ENCODE measurements at places on chromosomes 5 and 9. TPM values are rescaled to one million over a fixed set of nuclear protein-coding genes. Genes with fewer than 3 reads are reported as not detected.
A peak's percentile ranks its signal among the peaks of the same experiment; 100 is the strongest.

DNA sequence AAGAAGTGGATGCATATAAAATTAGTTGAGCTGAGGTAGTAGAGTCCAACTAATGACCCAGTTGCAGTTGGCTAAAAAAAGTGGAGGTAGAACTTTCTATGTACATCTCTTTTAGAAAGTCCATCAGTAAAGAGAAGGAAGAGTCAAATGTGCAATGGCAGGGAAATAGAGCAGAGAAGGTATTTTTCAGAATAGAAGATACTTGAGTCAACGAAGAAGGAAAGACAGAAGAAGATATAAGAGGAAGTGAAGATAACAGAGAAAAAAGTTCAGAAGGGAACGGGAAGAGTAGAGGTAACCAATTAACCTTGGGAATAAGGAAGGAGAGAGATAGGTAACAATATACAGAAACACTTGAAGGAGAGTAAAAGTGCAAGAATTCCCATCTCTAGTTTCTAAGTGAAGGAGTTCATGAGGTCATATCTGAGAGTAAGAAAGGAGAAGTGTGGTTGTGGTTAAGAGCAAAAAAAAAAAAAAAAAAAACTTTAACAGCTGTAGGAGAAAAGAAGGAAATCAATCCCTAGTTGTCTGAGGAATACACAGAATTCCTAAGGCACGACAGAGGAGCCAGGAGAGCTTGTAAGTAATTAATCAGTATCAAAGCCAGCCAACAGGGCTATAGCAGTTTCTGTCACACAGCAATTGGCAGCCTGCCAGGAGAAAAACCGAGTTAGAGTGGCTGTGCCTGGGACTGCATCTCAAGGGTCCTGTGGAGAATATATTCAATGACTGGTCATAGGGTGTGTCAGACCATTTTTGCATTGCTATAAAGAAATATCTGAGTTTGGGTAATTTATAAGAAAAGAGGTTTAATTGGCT lies 61.0 kb downstream of the ARL15 start:
- H3K27ac ChIP-seq: no peak overlapping the region
- no peak overlapping the region for H3K4me3 ChIP-seq
- no peaks in the 10 kb centered on the region for H3K36me3 ChIP-seq
- no peaks in the 10 kb centered on the region for H3K4me1 ChIP-seq
- H3K27me3 ChIP-seq: peaks cover 10% of the 10 kb centered on the region

DNA sequence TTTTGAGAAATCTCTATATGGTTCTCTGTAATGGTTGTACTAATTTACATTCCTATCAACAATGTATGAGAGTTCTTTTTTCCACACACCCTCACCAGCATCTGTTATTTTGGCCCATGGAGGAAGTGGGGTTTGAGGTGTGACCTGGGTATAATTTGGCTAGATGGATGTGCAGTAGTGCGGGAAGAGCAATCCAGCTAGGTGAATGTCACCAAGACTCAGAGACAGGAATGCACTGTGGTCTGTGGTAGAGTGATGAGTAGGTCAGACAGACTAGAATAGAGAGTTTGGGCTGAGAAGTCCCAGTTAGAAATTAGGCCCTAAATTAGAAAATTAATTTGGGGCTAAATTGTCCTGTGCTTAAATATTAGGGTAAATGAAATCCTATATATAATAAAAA lies 32.8 kb upstream of the PIP5K1B start:
- peaks cover 6% of the 10 kb centered on the region for H3K27me3 ChIP-seq
- no peak overlapping the region for H3K4me3 ChIP-seq
- peak overlapping the region; percentile 25 for H3K27ac ChIP-seq
- no peaks in the 10 kb centered on the region for H3K36me3 ChIP-seq
- H3K4me1 ChIP-seq: peaks cover 22% of the 10 kb centered on the region
- no peak for DNase-seq

DNA sequence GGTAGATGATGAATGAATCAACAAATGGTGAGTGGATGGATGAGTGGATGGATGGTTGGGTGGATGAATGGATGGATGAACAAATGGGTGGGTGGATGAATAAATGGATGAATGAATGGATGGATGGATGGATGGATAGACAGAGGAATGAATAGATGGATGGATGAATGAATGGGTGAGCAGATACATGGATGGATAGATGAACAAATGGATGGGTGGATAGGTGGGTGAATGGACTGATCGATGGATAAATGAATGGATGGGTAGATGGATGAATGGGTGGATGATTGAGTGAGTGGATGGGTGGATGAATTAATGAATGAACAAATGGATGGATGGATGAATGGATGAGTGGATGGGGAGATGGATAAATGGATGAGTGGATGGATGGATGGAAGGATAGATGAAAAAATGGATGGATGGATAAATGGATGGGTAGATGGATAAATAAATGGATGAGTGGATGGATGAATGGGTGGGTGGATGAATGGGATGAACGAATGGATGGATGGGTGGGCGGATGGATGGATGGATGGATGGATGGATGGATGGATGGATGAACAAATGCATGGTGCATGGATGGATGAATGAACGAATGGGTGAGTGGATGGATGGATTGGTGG lies 85.7 kb downstream of the PHF2 start:
- no peaks in the 10 kb centered on the region for H3K4me1 ChIP-seq
- no peak overlapping the region for H3K27ac ChIP-seq
- H3K4me3 ChIP-seq: no peak overlapping the region
- DNase-seq: no peak
- H3K27me3 ChIP-seq: no peaks in the 10 kb centered on the region

- no peak for DNase-seq
- no peak overlapping the region for H3K27ac ChIP-seq
- H3K36me3 ChIP-seq: no peaks in the 10 kb centered on the region
- no peaks in the 10 kb centered on the region for H3K4me1 ChIP-seq
- H3K27me3 ChIP-seq: no peaks in the 10 kb centered on the region
Measured at GRCh38 chr9:25889661-25890060, 211.4 kb upstream of the TUSC1 start.

- no peaks in the 10 kb centered on the region for H3K4me1 ChIP-seq
- H3K36me3 ChIP-seq: no peaks in the 10 kb centered on the region
- H3K27me3 ChIP-seq: no peaks in the 10 kb centered on the region
- H3K27ac ChIP-seq: no peak overlapping the region
- no peak for DNase-seq
Measured at GRCh38 chr5:53934151-53934820, 373.8 kb downstream of the NDUFS4 start.

GRCh38 chr5:174046558-174046957 lies 1.1 kb downstream of the NSG2 start:
- H3K4me1 ChIP-seq: no peaks in the 10 kb centered on the region
- H3K4me3 ChIP-seq: no peak overlapping the region
- H3K36me3 ChIP-seq: no peaks in the 10 kb centered on the region
- no peak for DNase-seq

DNA sequence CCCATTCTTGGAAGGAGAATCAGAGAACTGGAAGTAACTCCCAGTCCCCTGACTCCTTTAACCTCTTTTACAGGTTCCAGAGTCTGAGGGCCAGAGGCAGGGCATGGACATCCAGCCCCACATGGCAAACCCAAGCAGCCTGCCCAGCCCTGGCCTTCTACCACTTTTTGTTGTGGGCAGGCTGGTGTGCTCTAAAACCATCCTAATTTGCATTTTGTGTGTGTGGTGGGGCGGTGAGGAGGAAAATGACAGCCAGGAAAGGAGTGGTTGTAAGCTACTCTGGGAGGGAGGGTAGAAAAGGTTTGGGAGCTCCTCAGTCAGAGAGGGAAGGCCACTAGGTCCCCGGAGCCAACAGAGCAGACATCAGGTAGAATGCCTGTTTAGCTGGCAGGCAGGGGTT lies 90.6 kb downstream of the PSD2 start:
- H3K36me3 ChIP-seq: no peaks in the 10 kb centered on the region
- DNase-seq: no peak
- peaks cover 2% of the 10 kb centered on the region for H3K27me3 ChIP-seq
- no peaks in the 10 kb centered on the region for H3K4me1 ChIP-seq

- H3K36me3 ChIP-seq: no peaks in the 10 kb centered on the region
- no peaks in the 10 kb centered on the region for H3K27me3 ChIP-seq
- no peak for DNase-seq
- no peaks in the 10 kb centered on the region for H3K4me1 ChIP-seq
Measured at GRCh38 chr9:119884438-119884837, 515.2 kb upstream of the BRINP1 start.

GRCh38 chr5:121019734-121020133 lies 555.6 kb downstream of the PRR16 start:
- no peaks in the 10 kb centered on the region for H3K27me3 ChIP-seq
- no peaks in the 10 kb centered on the region for H3K36me3 ChIP-seq
- H3K4me3 ChIP-seq: no peak overlapping the region
- H3K27ac ChIP-seq: no peak overlapping the region
- H3K4me1 ChIP-seq: no peaks in the 10 kb centered on the region

GRCh38 chr5:93145767-93146166 lies 435.3 kb downstream of the NR2F1-AS1 start:
- H3K4me3 ChIP-seq: no peak overlapping the region
- H3K36me3 ChIP-seq: no peaks in the 10 kb centered on the region
- H3K27ac ChIP-seq: no peak overlapping the region
- no peaks in the 10 kb centered on the region for H3K4me1 ChIP-seq
- H3K27me3 ChIP-seq: no peaks in the 10 kb centered on the region
- DNase-seq: no peak

- peaks cover 14% of the 10 kb centered on the region for H3K4me1 ChIP-seq
- no peak overlapping the region for H3K27ac ChIP-seq
- H3K36me3 ChIP-seq: peaks cover 43% of the 10 kb centered on the region
- no peaks in the 10 kb centered on the region for H3K27me3 ChIP-seq
Measured at GRCh38 chr5:150055326-150056074, 30.9 kb downstream of the CSF1R start.

BTNL9 gene
- total RNA-seq: 0.09 TPM

PPP3R2 gene
- total RNA-seq: not detected

WHRN gene
- 2.8 TPM for total RNA-seq

PCDHB12 gene
- total RNA-seq: not detected

TMEM215 gene
- total RNA-seq: not detected

DMRT3 gene
- not detected for total RNA-seq

PLK2 gene
- 20.1 TPM for total RNA-seq

PITX1 gene
- 0.39 TPM for total RNA-seq

Measured in activated T-helper 2 cell treated with anti-CD3 and anti-CD28 coated beads, Interferon-gamma antibody, Interleukin-2, Interleukin-4, amounts not matched to agents 10 μg/mL and 5 μg/mL and 100 μg/mL, durations not matched to agents 14 hours and 24 hours and 36 hours (primary cell).